ENCODE measurements at places on chromosomes 2 and 18.

GRCh38 chr2:98907385-98907784, 28.6 kb downstream of the CRACDL start:
- no peak for DNase-seq

- DNase-seq = no peak
These were observed 16.7 kb upstream of the GLS start for GRCh38 chr2:190863946-190864345.

DNA sequence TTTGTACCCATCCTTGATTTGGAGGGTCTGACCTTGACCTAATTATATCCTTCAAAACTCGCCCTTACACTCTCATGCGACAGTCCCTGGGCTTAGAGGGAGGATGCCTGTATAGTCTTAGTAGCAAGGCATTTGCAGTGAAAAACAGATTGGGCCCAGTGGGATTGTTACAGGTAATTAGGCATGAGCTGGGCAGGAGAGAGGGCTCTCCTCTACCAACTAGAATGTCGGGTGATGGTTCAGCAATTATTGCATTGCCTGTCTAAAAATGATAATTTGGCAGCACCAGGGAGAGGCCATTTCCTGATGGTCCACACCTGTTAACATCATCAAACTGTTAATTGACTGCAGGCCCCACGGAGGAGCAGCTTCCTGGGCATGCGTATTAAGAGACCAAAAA, 32.4 kb downstream of the COMMD1 start:
- no peak for DNase-seq

DNA sequence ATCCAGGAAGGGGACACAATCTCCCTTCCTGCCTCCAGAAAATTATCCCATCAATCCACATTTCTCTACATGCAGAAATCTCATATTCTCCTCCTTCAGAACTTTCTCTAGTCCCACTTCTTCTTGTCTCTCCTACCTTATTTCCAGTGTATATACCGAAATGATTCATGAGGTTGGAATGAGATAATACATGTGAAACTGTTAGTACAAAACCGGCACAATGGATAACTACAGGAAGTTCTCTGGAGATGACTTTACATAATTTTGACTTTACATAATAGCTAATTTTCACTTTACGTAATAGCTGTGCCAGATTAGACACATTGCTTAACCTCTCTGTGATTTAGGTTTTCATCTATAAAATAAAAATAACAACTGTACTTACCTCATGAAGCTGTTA, 801.3 kb downstream of the ERBB4 start:
- no peak for DNase-seq

- DNase-seq = no peak
These were observed 38.4 kb downstream of the SLC9A2 start for GRCh38 chr2:102657770-102658169.

DNA sequence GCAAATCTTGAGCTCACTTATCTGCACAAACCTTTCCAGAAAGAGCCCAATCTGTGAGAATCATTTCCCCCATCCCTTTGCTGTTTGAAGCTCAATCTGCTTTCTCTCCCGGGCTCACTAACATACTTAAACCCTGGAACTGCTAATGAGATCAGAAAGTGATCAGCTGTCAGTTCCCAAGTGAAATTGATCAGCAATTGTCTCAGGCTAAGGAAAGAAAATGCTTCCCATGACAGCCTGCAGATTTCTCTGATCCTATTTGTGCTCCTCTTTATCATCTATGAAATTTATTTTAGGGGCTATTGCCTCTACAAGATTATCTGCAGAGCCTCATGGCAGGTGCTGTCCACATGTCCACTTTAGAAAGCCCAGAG, 239.0 kb upstream of the CXCR4 start:
- no peak for DNase-seq

- no peak for DNase-seq
These were observed 94.6 kb upstream of the SCG2 start for GRCh38 chr2:223696719-223697118.

DNA sequence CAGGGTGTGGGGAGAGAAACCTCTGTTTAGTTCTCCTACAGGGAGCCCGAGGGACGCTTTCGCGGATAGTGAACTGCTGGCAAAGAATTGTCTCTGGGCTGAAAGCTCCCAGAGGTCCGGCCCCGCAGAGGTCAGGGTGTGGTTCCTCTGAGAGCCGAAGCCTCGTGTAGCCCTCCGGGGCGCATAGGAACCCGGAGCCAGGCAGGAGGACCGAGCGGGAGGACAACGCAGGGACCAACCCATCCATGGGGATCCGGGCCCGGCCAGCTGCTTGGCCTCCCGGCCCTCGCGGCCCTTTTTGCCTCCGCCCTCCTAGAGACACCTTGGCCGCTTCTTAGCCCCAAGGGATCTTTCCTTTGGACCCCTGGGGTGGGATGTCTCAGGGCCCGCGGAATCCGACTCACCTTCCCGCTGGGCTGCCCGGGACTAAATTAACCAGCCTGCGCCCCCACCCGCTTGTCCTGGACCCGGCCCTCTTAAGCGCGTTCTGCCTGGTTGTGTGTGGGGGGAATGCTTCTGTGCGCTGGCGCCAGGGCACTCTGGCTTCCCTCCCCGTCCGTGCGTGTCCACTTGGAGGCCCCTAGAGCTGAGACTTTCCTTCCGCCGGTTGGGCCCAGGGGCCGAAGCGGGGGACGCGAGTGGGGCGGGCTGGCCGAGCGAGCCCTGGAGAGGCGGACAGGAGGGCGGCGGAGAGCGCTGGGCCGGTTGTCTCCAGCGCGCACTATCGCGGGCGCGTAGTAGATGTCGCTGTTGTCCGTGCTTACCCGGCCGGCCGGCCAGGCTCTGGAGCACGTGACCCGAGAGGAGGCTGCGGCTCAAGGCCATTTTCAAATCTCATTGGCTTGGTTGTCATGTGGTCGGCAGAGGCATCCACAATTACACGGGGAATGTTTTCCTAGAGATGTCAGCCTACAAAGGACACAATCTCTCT, at the start of gene HOXD10:
TSS of gene HOXD10 (plus strand) at position 896 of the 931 bp plus-strand sequence. CDS start 56 bp downstream, outside the sequence.
- no peak for DNase-seq

DNA sequence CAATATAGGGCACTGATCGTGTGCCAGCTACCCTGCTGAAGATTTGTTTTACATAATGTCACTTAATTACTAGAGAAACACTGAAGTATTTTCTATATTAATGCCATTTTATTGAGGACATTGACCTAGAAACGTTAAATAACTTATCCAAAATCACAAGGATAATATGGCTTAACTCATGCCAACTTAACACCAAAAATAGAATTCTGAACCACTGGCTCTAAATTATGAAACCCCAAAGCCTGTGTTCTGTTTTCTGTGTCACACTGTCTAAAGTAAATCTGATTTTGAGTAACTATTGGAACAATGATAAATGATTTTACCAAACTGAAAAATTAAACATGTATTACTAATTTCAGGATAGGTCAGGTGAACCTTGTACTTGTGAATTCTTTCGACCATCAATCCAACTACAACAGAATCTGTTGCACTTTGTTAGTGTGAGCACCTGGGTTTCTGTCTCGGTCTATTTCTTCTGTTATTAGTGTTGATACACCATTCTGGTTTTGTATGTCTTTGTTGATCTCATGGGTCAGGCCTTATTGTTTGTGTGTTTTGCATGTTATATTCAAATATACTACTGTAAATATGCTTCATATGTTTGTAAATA, 48.2 kb upstream of the CCDC141 start:
- DNase-seq = no peak

DNA sequence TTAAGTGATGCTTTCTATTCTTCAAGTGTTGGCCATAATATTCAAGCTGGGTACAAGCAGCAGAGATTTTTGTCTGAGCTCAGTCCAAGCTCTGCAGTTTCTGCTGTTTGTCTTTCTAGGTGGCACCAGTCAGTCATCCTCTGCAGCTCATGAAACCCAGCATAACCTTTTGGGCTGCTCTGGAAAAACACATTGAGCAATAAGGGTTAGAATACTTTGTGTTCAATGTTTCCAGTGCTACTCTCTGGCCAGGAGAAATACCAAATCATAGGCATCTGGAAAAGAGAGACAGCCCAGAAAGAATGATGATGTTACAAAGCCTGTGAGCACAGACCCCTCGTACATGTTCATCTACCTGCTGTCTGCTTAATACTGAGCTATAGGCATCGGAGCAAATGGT, 19.5 kb upstream of the WIPF1 start:
- DNase-seq = no peak

DNA sequence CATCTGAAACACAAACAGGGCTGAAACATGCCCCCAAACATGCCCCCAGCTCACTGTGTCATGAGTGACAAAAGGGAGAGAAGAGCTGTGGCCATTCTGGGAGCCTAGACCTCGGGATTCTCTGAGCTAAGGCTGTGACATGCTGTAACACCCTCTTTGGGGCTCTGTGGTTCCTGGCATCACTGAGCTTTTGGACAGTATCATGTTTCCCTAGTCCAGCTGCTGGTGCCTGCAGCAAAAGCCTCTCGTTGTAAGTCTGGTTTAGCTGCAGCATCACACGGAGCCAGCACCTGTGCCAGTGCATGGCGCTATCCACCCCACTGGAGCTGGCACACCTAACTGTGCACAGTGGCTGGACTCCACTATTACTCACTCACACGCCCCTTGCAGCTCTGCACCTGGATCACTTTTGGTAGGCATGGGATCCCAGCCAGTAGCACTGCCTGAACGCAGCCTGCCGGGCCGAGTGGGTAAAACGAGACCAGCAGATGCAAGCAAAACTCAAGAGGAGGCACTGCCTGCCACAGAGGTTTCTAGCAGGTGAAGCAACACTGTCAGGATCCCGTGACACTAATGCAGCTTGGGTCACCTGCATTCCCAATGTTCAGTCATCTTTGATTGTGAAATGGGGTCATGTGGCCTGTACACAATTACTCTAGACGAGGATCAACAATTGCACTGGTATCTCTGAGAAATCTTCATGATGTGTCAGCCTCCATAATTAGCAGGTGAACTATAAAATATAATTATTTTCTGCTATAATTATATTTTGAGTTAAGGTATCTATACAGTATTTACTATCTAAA, 547.2 kb downstream of the ZNF804A start:
- DNase-seq = no peak

- no peak for DNase-seq
These were observed 467.6 kb downstream of the NYAP2 start for GRCh38 chr2:225867071-225867470.

Measured in stimulated activated naive CD4-positive, alpha-beta T cell treated with Interleukin-2 at 50 U/mL for 16 hours (primary cell).